Fibroblast of skin of abdomen (primary cell): ENCODE measurements at places on chromosomes 5 and 9.

GRCh38 chr5:79573983-79574890, 38.0 kb upstream of the TENT2 start:
- no peak for DNase-seq

- DNase-seq, result no peak
Measured at GRCh38 chr9:132694144-132694543, 23.9 kb downstream of the GTF3C4 start.

DNA sequence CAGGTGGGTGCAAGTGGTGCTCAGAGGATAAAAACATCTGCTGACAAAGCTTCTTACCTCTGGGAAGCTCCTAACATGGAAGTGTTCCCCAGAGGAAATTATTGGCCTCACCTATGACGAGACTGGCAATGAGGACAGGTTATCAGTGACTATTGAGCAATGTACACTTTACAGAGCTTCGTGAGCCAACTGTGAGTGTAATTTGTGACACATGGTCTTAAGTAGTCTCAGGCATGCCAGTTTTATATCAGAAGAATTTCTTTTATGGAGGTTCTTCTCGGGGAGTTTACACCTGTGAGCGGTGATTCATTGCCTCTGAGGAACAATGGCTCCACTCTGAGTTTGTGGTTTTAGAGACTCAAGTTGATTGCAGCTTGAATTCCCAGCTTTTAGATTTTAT, 11.3 kb downstream of the ANKDD1B start:
- DNase-seq, result no peak

DNA sequence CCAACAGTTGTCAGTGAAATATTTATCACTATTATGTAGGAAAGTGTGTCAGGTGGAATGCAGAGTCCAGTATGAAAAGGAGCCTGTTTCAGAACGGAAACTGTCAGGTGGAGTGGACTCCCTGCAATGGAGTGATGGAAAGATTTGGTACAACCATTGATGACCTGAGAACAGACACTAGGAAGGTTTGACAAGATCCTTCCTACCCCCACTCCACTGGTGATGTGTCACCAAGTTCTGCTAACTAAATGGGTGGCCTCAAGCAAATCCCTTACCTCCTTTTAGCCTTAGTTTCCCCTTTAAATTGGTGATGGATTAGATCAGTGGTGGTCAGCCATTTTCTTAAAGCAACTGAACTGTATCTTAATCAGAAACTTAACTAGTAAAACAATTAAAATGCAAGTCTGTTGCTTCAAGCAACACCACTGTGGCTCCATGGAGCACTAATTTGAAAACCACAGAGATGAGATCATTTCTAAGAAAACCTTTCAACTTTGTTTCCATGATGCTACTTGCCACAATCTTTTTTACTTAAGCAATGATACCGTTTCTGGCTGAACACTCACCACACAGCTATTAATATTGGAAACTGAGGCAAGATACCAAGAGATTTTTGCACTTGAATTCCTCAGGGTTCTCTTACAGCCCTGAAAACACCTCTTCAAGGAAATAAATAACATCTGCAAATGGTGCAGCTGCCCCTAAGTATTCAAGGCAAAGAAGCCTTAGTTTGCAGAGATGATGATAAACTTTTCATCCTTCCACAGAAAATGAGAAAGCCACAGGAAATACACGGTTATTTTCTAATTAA, 140.6 kb downstream of the ERCC6L2 start:
- no peak for DNase-seq

- DNase-seq, result no peak
Measured at GRCh38 chr5:132779961-132780360, 2.9 kb upstream of the SEPTIN8 start.

- DNase-seq, result peak; percentile 3
Measured at GRCh38 chr5:129110742-129111141, 16.2 kb downstream of the ISOC1 start.

DNA sequence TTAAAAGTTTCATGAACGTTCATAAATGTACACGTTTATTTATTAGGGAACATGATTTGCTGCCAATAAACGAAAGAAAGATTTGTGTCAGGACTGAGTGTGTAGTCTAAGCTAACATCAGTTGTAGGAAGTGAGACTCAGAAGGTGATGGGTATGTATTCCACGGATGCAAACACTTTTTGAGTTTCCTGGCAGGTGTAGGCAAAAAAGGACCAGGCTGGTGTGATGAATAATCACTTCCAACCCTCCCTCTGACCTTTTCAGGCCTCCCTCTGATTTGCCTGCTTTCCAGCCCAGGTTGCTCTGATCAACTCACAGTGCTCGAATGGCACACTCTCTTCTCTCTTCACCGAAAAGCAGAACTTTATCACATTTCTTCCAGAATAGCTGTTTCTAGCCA, 51.8 kb downstream of the BASP1 start:
- DNase-seq, result no peak

DNA sequence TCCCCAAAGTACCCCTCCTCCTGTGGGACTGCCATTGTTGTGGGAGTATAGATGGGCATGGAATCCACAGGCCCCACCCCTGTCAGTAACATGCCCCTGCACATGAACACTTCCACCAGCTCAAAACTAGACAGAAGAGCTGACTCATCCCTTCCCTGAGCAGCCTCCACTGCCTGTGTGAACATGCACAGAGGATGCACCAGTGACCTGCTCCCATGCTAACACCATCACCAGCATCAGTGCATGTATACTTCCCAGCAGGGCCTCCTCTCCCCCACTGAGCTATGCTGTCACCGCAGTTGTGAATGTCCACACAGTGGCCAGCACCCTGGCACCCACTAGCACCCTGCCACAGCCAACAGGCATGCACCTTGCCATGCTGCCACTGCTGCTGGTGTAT, 939.8 kb downstream of the EFNA5 start:
- DNase-seq, result no peak

GRCh38 chr5:56666901-56667300, 148.4 kb upstream of the MAP3K1 start:
- no peak for DNase-seq

DNA sequence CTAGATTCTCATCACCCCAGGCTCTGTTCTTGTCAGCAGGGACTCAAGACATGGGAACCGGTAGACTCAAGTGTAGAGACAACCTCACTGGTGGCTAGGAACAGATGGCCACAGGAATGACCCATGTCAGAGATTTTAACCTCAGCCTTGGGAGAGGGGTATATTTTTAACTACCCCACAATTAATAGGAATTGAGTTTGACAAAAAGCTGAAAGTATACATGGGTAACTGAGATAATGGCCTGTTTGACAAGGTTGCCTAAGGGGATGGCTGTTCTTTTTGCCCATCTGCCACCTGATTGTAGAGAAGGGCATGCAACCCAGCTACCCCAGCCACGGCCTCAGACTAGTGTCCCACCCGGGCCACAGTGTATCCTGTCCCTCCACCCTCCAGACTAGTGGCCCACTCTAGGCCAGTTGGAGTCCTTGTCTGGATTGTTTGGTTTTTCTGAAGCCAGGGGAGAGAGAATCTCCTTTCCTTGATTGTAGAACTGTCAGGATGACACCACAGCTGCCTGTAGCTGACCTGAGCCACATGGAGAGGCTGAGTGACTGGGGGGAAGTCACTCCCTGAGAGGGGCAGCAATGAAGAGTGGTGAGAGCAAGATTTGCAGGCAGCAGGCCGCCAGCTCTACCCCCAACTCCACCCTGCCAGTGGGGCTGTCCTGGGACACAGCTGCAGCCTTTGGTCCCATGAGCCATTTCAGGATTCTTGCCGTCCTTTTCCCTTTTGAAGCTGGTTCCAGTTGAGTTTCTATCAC, 14.6 kb upstream of the ANGPTL2 start:
- DNase-seq, result no peak

- DNase-seq, result peak; percentile 4
Measured at GRCh38 chr5:81010336-81011169, 50.4 kb downstream of the RASGRF2 start.

DNA sequence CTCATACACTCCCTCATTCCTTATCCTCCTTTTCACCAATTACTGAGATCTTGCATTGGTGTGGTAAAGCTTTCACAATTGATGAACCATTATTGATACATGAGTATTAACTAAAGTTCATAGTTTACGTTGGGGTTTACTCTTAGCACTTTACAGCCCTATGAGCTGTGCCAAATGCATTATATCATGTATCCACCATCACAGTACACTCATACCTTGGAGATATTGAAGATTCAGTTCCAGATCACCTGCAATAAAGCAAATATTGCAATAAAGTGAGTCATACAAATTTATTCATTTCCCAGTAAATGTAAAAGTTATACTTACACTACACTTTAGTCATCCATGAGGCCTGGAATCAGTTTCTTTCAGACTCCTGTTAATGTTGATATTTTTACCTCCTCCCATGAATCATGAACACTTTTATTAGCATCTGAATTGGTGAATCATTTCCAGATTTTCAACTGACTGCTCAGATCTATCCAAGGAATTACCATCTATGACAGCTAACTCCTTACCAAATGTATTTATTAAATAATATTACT, 546.6 kb upstream of the PTPRD start:
- no peak for DNase-seq

- no peak for DNase-seq
Measured at GRCh38 chr9:71675857-71676165, 92.5 kb downstream of the CEMIP2 start.

DNA sequence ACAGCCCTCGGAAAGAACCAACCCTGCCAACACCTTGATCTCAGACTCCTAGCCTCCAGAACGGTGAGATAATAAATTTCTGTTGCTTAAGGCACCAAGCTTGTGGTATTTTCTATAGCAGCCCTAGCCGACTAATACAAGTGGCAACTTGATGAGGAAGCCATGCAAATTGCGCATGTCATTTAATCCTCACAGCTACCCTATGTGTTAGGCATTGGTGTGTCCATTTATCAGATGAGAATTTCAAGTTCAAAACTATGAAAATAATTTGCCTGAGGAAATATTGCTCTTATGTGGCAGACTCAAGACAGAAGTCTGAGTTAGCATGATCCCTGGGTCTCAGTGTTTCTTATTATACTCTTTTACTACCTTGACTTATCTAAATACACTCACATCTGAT, 264.0 kb downstream of the PDE4D start:
- DNase-seq, result no peak

DNA sequence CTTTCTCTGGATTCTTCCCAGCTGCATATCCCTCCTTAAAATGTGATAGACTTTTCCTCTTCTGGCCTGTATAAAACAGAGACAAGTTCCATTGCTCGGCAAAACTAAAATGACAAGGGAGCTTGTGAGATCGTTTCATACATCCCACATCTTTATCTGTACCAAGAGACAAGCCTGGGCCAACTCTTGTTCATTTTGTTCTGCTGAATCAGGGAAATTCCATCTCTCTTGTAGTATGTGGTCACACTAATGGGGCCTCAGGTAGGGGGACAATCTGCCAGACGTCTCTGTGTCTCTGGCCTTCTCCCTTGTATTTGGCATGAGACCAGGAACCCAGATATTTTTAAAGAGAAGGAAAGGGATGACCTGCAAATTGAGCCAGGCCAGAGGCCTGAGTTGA, 18.6 kb upstream of the PAPPA start:
- no peak for DNase-seq

DNA sequence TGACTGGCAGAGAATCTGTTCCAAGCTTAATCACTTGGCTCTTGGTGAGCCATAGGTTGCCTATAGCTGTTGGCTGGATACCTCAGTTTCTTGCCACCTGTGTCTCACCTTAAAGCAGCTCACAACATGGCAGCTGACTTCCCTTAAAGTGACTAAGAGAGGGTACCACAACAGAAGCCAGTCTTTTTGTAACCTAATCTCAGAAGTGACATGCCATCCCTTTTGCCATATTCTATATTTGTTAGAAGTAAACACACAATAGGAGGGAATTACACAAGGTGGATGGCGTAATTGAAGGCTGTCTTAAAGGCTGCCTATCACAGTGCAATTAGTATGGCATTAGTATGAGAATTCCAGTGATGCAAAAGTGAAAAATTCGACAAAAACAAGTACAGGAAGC, 28.1 kb downstream of the NIPBL start:
- DNase-seq, result no peak

DNA sequence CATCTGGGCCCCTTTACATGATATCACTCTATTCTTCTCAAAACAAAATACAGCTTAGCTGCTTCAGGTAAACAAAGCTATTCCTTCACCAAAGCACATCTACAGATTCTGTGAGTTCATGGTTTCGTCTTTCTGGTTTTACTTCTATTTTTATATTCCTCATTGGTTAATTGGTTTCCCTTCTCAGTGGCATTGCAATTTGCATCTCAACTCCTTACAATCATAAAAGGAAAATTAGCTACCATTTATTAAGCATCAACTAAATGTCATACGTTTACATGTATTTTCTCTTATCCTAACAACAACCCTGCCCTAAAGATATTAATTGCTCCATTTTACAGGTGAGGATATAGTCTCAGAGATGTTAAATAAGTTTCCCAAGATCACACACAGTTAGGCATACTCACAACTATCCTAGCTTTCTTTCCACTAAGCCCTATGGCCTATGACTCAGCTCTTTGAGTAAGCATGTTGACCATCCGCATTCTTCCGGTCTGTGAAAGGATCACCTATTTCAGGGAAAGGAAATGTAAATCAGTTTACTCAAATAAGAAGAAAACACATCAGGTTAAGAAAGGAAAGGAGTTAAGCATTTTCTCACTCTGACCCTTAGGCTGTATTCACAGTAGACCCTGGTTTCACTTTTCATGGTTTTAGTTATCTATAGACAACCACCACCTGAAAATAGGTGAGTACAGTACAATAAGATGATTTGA, 146.1 kb downstream of the CAAP1 start:
- peak; percentile 3 for DNase-seq

GRCh38 chr9:117492476-117492875, 77.6 kb upstream of the ASTN2 start:
- DNase-seq, result no peak

GRCh38 chr5:128778474-128778873, 186.8 kb upstream of the SLC27A6 start:
- DNase-seq, result no peak
